ENCODE measurements at places on chromosomes 11 and 22.
A peak's percentile ranks its signal among the peaks of the same experiment; 100 is the strongest.

DNA sequence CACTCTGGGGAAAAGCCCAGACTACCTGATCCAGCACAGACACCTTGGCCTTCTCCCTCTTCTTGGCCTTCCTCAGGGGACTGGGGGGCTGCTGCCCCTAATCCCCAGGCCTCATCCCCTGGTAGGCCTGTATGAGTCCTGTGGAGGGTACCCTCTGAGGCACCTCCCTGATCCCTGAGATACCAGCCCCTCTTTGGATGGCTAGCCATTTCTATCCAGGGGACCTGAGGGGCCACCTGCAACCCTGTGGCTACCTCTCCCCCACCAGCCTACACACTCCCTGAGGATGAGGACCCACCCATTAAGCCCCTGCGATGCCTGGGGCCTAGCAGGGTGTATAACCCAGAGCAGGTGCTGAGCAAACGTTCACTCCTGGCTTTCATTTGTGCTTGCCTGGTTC is 54.6 kb downstream of the HIRA start:
- DNase-seq = no peak

DNA sequence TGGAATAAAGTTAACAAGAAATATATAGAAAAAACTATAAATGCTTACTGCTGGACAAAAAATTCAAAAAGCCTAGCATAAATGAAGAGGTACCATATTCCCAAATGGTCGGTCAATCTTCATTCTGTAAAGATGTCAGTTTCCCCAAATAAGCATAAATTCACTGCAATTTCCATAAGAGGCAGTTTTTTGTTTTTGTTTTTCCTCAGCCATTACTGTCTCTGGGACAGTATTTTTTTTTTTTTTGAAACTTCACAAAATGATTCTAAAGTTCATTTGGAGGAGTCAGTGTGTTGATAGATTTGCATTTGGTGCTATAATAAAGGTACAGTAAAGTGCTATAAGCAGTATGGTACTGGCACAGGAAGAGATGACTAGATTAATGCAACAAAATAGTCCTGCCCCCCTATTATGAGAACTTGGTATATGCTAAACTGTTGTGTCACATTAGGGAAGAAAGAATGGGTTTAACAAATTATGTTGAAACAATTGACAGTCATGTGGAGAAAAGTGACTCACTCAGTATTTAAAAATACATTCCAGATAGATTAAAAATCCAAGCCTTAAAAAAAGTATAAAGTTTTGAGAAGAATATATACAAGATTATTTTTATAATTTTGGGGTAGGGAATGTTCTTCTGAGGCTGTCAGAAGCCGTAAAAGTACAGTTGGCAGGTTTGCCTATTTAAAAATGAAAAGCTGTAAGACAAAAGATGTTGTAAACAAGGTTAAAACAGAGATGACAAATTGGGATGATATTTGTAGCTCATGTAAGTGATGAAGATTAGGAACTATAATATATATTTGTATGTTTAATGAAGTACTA is 2.6 kb upstream of the FTH1 start:
- DNase-seq = no peak

- DNase-seq = no peak
Observed at GRCh38 chr11:115100706-115101105, 403.5 kb downstream of the CADM1 start.

GRCh38 chr22:37708580-37709444 is 12.0 kb downstream of the TRIOBP start:
- no peak for DNase-seq

DNA sequence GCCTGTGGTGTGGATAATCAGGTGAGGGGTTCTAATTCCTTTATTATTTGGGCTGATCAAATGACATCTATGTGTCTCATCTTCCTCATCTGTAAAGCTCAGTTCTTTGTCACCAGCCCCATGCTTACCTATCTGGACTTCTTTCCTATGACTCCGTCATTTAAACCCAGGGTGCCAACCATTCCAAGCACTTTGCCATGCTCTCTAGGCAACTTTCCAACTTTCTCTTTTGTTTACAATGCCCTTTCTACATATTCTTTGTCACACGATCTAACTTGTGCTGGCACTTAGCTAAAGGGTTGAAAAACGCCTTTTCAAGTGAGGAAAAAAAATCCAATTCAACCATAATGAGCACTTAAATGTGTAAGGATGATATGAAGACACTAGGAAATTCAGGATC is 27.9 kb downstream of the EXPH5 start:
- no peak for DNase-seq

DNA sequence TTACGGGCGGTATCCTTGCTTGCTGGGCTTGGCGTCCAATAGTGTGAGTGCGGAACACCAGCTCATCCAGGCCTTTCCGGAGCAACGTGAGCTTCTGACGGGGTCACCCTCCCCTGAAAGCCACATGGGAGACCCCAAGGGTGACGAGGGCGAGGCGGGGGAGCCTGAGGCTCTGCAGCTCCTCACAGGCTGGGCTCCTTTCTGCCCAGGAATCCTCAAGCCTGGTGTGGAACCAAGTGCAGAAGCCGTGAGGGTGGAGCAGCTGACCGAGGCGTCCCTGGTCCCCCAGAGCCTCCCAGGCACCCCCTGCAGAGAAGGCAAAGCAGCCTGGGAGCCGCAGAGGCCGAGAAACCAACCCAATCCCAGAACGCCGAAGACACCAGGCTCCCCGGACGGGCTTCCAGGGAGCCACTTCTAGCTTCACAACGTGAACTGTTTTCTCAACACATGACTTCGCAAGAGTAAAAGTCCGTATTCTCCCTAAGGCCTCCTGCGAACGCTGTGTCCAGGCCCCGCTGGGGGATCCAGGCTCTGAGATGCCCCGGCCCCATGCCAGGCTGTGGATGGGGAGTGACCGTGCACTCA is 530.3 kb downstream of the BRD1 start:
- DNase-seq = no peak

DNA sequence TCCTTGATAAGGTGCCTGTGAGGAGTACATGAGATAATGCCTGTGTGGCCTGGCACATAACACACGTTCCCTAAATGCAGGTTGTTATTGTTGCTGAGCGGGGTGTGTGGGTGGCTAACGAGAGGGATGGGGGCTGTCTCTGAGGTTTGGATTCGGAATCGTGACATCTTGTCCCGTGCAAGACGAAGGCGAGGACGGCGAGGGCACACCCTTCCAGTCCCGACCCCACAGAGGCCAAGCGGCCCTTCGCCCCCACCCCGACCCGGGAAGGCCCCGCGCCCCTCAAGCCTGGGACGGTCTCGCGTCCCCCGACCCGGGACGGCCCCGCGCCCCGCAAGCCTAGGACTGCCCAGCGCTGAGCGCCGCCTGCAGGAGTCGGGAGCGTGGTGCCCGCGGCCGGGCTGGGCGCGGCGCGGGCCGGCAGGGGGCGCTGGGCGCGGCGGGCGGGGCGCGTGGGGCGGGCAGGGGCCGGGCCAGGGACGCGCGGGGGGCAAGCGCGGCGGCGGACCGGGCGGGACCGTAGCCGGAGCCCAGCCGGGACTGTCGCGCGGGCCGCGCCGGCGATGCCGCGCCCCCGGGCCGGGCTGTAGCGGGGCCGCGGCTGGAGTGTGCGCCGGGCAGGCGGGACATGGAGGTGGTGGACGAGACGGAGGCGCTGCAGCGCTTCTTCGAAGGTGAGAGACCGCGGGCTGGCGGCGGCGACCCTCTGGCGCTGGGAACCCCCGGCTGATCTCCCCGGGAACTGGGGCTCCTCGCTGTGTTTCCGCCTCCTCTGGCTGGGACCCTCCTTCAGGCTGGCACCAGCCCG is at the start of gene MYRF:
TSS of gene MYRF (plus strand) at position 520 of the 808 bp plus-strand sequence. CDS start at position 629, 109 bp downstream.
- DNase-seq = no peak

DNA sequence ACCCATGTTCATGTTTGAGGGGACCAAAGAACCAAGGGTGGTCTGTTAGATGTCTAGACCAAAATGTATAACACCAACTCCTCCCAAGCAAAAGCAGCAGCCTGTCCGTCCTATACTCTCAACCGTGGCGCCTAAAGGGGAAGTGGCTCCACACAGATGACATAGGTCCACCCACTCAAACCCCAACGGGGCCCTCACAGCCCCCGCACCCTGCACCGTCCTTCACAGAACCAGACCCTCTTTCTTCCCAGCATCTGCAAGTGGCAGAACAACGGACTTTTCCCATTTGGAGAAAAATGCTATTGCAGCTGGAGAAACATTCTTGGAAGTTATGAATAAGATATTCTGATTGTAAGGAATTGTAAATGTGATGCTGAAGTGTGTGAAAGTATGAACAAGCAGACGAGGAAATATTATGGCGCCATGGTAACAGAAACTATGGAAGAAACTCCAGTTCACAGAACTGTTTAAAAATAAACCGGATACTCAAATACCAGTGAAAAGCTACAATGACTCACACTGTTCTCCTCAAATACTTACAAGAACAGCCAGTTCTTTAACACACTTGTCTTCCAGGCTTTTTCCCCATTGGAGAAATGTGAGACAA is 76.5 kb upstream of the ARFGAP3 start:
- DNase-seq = peak; percentile 18

DNA sequence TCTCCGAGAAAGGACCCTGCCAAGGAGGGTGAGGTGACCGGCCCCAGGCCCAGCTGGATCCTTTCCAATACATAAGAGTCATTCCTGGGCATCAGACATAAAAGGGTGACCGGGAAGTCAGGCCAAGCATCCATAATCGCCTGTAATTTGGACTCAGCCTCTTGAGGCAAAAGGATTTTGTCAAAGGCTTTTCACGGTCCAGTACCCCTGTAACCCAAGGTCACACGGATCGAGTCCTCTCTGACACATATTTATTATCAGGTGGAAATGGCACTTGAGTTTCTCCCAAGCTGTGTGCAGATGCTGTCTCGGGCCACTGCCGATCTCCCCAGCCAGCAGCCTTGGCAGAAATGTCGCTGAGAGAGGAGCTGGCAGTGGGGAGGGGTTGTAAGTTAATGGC is 556.5 kb downstream of the MN1 start:
- no peak for DNase-seq

Data from stimulated activated CD4-positive, alpha-beta T cell treated with anti-CD3 and anti-CD28 coated beads, TNF-alpha, amount 100 ng/mL, for 24 hours (primary cell).